Fibroblast of skin of left quadriceps (primary cell): ENCODE measurements at places on chromosomes 13 and 19.

DNA sequence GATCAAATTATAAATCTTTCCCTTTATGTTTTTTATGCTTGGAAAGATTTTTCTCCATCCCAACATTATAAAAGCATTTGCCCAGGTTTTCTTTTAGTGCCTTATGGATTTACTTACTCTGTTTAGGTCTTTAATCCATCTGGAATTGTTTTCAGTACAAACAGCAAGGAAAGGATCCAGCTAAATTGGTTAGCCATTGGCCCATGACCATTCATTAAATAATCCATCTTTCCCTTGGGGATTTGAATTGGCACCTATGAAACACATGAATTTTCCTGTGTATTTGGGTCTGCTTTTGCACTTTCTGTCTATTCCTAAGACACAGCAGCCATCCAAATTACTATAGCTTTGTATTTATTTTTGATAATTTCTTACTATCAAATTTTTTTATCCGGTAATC, 28.8 kb upstream of the SHKBP1 start:
- no peak for DNase-seq

- DNase-seq, result no peak
Measured at GRCh38 chr13:38496917-38497316, 147.3 kb downstream of the UFM1 start.

GRCh38 chr19:13888281-13888680, 11.3 kb downstream of the NANOS3 start:
- DNase-seq, result no peak

DNA sequence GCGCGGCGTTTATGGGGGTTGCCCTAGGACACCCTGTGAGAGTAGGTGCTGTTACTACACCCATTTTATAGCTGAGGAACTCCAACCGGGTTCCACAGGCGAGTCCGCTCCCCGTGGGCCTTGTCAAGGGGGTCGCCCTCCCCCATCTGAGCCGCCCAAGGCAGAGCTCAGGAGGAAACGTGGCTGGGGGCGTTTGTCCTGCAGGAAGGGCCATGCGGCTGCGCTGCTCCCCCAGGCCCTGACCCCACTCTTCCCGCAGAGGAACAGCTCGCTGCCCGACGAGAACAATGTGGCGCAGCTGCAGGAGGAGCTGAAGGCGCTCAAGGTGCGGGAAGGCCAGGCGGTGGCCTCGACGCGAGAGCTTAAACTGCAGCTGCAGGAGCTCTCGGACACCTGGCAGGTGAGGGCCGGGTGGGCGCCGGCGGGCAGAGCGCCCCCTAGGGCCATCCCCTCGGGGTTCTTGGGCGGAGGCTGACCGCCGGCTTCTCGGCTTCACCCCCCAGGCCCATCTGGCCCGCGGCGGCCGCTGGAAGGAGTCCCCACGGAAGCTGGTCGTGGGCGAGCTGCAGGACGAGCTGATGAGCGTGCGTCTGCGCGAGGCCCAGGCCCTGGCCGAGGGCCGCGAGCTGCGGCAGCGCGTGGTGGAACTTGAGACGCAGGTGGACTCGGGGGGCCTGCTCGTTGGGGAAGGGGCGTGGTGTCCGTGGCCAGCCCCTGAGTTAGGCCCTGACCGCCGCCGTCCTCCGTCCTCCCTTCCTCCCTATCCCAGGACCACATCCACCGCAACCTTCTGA, 12.4 kb downstream of the PRR36 start:
- DNase-seq, result no peak

DNA sequence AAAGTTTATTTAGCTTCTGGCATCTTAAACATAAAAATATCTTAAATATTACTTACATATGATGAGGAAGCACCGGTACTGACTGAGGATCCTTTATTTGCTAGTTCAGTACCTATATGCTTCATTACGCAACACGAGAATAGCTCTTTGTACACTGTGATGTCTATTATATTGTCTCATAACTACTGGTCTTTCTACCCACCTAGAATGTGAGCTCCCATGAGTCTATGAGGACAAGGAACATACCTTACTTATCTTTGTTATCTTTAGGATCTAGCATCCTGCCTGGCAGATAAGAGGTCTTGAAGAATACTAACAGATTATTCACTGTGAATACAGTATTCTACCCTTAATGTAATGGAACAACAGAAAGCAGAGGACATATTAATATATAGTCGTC, 124.9 kb downstream of the DNAJC3 start:
- no peak for DNase-seq

DNA sequence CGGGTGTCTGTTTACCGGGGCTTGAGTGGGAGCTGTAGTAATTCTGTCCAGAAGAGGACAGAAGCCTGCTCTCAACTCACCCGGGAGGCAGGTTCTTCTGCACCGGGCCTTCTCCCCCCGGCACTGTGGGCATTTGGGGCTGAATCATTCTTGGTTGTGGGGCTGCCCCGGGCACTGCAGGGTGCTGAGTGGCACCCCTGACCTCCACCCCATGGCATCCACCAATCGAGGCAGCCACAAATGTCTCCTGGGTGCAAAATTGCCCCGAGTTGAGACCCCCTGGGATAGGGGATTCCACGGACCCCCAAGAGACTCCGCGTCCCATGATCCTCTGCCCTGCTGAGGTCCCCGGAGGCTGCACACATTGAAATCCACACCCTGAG, 68.8 kb downstream of the GNG7 start:
- DNase-seq, result no peak

GRCh38 chr13:89827552-89827951, 1519.9 kb upstream of the MIR17HG start:
- DNase-seq, result no peak

DNA sequence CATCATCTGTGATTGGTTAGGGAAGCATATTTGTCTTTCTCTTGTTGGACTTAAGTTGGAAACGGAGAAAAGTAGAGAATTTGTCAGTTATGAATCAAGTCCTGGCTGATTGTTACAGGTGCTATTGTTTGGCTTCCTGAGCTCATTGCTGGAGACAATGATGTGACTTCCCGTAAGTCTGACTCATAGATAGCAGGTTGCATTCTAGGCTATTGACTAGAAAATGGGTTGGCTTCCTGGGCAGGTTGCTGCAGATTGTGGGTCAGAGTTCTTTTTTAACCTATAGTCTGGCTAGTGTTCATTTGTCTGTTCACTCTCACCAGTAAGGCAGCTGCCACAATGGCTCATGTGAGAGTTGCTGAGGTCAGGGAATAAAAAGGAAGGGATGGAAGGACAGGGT, 101.5 kb downstream of the CCNA1 start:
- no peak for DNase-seq

DNA sequence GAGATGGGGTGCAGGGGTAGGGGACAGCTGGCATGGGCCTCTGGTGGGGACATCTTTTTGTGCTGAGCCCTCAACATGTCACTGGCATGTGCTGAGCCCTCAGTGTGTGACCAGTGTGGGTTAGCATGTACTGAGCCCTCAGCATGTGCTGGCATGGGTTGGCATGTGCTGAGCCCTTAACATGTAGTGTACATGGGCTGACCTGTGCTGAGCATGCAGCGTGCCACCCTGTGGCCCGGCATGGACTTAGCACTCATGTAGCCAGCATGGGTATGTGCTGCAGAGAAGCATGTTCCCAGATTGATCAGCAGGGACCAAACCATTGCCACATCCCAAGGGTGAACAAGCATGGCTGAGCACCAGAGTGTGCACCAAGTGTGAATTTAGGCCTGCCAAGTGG, 11.5 kb downstream of the HIPK4 start:
- no peak for DNase-seq

DNA sequence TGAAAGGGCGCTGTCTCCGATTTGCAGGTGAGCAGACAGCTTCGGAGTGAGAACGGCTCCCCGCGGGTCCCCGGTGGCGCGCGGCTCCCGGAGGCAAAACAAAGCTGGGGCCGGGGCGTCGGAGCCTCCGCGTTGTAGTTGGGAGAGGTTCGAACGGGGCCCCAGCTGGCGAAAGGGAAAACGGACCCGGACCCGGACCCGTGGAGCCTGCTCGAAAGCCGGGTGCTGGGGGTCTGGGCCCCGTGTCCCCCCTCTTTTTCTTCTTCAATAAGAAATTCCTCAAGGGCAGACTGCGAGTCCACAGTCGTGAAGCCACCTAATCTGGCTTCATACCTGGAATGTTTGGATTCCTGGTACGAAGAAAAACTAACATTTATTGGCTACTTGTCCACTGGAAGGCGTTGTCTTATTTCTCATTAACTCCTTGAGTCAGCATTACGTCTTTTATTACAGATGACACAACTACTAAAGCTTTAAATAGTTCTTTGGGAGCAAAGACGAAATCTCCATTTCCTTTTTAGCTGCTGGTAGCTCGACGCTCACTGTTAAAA, 632 bp upstream of the MTIF3 start:
- DNase-seq, result peak; percentile 7

- no peak for DNase-seq
Measured at GRCh38 chr13:19681517-19681916, 48.1 kb downstream of the MPHOSPH8 start.

DNA sequence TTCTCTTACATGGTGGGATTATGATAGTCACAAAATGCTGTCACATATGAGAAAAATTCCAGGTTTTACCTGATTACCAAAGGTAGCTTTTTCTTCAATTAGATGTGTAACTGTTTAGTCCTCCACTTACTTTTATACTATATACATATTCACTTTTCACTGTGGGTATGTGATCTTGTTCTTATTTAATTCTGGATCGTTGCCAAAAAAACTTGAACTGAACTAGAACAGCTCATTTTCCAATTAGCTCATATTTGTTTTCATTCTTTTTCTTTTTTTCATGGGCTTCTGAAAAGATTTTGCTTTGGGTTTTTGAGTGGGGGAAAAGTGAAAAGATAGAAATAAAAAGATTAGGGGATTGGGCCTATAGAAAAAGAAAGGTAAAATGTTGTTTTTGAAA, 291.9 kb downstream of the NDFIP2 start:
- DNase-seq, result no peak

DNA sequence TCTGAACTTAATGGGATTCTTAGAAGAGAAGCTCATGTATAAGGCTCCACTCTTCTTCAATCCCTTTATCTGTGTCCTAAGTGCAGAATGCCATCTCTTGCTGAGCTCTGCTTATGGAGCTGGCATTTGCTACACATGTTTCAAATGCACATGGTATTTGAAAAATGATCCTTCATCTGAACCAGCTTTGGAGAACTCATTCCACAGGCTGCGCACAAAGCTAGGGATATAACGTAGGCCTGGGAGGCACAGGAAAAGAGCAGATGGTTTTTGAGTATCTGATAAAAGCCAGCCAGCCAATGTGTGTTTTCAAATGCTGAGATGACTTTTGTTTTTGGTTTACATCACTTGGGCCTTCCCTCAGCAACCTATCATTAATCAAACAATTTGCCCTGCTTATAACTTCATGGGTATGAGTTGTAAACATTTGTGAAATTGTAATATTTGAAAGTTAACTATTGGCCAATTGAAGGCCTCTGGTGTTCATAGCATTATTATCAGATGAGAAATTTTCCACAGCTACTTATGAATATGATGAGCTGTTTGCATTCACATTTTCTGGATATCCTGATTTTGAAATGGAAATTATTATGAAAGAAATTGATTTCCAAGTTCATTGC, 729.0 kb downstream of the FGF9 start:
- no peak for DNase-seq

GRCh38 chr19:15550929-15551292, 42.6 kb downstream of the CYP4F22 start:
- no peak for DNase-seq

- peak; percentile 6 for DNase-seq
Measured at GRCh38 chr19:29771708-29772414, 39.9 kb upstream of the CCNE1 start.

GRCh38 chr13:100646030-100646673, 28.4 kb downstream of the TMTC4 start:
- DNase-seq, result peak; percentile 4

- DNase-seq, result no peak
Measured at GRCh38 chr19:39303373-39304184, 7.4 kb downstream of the IFNL1 start.

DNA sequence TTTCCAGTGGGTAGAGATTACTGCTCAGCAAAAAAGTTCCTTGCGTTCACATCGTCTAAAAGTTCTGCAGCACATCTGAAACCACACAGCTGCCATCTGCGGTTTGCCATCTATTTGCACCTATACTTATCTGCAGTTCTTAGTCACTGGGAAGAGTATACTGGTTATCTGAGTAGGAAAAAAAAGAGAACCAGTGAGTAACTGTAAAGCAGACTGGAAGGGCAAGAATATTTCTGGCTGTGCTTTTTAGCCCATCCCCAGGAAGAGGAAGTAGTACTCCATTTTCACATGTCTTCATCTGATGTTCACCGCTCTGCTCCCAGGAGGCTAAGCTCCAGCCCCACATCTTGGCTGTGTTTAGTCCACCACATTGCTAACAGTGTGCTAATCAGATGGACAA, 35.6 kb downstream of the EFNB2 start:
- DNase-seq, result no peak

DNA sequence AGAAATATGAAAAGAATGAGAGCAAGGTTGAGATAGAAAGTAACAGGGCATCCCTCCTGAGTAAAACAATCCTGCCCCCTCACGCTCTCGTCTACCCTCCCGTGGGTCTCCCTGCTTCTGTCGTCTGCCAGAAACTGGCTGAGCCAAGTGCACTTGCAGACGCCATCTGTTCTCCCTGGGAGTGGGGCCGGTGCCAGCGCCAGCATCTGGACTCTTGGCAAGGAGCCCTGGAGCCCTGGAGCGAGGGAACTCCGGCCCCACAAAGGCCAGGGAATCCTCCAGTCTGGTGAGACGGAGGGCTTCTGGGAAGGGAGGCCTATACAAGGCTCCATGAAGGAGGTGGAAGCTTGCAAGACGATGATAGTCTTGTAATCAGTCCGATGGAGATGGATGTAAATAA, 2.3 kb upstream of the TMEM91 start:
- DNase-seq, result peak; percentile 81

- DNase-seq, result peak; percentile 27
Measured at GRCh38 chr19:16283210-16284061, 41.2 kb upstream of the KLF2 start.

- DNase-seq, result no peak
Measured at GRCh38 chr19:51082611-51083010, at the start of gene KLK14. TSS of gene KLK14 (minus strand) at chr19:51082887. CDS start at chr19:51082614, 273 bp downstream.

DNA sequence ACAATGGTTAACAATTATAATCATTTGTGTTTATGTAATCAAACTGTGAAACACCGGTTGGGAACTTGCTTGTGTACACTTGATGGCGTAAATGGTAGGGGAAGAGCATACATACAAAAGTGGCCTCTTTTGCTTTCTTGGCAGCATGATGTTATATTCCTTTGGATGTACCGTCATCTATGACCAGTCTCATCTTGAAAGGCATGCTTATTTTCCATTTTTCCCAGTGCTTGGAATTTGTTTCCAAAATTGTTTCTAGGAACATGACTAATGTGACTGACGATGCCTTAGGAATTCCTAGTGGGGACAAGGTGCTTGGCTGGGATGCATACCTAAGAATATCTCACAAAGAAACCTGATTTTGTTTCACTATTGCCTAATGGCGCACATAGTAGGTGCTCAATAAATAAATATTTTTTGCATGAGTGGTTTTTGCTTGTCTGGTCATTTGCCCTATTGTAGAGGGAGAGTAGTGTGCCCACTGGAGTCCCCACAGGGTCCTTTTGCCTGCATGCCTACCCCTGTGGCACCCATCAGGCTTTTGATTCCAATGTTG, 45.5 kb downstream of the SAE1 start:
- no peak for DNase-seq
